COLO829 (cell line): ENCODE measurements at places on chromosomes 16 and 17.

- no peak for DNase-seq
Observed at GRCh38 chr17:6701719-6702118, 11.4 kb downstream of the SLC13A5 start.

DNA sequence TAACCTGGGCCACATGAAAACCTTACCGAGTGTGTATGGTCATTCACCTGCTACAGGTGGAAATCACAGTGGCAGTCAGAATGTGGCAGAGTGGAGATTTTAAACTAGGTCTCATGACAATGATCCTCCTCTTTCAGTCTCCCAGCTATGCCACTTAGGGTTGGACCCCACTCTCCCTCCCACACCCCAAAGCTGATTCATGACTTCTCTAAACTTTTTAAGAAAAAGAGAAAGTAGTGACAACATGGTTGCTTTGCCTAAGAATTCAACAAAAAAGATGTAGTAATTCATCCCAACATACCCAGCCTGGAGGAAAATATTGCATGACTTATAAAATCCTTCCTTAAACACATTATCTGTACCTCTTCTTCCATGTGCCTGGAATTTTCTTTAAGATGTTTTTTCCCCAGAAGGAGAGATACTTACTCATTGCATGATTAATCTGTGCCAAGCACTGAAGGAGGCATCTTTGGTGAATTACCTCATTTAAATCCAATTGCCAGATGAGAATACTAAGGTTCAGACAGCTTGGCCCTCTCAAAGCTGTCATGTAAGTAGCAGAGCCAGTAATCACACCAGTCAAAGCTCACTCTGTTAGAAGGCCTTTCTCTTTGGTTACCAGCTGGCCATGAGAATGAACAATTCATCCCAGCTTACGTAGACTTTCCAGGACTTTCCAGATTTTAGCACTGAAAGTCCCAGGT is 119.9 kb downstream of the COPRS start:
- no peak for DNase-seq

DNA sequence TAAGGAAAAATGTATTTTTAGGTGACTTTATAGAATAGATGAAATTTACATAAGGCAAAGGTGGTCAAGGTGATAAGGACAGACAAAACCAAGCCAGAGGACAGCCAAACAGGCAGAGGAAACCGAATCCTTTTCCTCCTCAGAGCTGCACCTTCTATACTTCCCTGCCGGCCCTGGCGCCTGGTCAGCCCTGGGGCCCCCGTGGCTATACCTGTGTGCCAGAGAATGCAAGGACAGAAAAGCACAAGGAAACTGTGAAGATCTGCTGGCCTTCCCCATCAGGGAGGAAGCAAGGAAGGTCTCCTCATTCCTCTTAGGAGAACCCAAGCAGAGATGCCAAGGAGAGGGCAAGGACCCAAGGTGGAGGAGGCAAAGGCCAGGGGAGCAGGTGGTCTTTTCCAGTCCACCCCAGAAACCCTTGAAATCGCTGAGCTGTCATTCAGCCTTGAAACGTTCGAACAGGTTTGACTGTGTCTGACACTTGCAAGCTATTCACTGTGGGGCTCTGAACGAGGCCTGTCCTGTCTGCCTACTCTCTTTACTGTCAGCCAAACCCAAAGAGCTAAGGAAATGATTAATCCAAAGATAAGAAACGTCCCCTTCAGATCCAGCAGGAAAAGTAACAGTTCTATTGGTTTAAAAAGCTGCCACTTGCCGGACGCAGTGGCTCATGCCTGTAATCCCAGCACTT is 114.4 kb downstream of the XYLT1 start:
- DNase-seq = no peak

DNA sequence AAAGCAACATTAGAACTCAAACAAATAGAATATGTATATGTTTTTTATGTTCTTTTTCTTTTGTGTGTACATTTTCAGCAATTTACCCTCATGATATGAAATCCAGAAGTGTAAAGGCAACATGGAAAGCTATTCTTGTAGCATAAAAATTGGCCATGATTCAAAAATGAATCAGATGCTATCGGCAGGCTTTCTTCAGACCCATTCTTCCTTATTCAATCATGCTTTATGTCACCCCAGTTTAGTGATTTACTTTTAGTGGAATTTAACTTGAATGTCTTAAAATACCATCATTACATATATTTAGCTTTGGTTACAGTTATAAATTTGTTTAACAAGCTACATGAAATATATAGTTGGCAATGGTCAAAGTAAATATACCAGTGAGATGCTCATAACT is 21.4 kb upstream of the SMIM36 start:
- no peak for DNase-seq

- DNase-seq = no peak
Observed at GRCh38 chr17:59941131-59941530, 23.4 kb downstream of the RNFT1 start.

- DNase-seq = no peak
Observed at GRCh38 chr17:73347351-73347750, 35.5 kb upstream of the CDC42EP4 start.

GRCh38 chr17:15930426-15930825 is 14.5 kb upstream of the ADORA2B start:
- no peak for DNase-seq

DNA sequence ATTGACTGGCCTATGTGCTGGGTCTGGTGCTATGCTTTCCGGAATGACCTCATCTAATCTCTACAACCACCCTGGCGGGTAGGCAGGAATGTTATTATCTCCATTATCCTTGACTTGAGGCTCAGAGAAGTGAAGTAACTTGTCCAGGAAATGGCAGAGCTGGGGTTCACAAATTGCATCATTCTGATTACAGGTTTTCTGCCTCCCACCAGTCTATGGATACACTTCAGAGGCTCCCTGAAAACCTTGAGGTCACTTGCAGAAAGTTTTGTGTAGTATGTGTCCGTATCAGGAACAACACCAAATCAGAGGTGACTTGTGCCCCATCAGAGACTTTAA is 19.1 kb downstream of the NOD2 start:
- DNase-seq = no peak
